DND-41 (cell line): ENCODE measurements at places on chromosomes 2 and 18.

DNA sequence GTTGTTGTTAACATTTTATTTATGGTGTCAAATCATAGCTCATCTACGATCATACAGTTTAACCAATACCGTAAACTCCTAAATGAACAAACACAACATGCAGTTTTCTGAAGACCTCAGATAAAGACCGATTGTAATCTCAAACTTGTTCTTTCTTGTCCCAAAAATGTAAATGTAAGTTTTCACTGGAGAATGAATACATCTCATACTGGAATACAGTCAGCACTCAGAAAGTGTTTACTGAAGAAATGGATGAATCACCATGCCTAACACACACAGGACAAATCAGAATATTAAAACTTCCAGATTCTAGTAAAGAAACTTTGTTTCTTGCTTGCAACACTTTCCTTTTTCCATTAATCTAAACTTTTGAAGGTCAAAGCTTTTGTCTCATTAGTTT lies 380.5 kb downstream of the DLGAP1 start:
- H3K27me3 ChIP-seq, result no peaks in the 10 kb centered on the region
- H3K27ac ChIP-seq, result no peak overlapping the region
- no peaks in the 10 kb centered on the region for H3K4me1 ChIP-seq
- no peaks in the 10 kb centered on the region for H3K36me3 ChIP-seq
- H3K4me3 ChIP-seq, result no peak overlapping the region

DNA sequence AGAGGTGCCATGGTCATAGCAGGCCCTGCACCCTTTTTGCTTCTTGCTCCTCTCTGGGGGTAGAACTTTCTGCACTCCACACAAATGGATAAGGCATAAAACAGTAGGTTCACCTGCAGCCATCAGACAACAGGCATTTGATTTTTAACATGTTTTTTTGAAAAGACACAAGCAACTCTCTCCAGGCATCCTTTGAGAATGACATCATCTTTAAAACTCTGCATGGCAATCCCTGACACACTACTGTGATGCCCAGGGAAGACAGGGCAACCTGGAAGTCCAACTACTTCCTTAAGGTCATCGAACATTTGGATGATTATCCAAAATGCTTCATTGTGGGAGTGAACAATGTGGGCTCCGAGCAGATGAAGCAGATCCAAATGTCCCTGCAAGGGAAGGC lies 82.8 kb downstream of the SKA1 start:
- H3K27me3 ChIP-seq, result peaks cover 2% of the 10 kb centered on the region
- no peak overlapping the region for H3K4me3 ChIP-seq
- no peaks in the 10 kb centered on the region for H3K36me3 ChIP-seq
- H3K4me1 ChIP-seq, result no peaks in the 10 kb centered on the region
- H3K27ac ChIP-seq, result no peak overlapping the region
- no peak for DNase-seq

DNA sequence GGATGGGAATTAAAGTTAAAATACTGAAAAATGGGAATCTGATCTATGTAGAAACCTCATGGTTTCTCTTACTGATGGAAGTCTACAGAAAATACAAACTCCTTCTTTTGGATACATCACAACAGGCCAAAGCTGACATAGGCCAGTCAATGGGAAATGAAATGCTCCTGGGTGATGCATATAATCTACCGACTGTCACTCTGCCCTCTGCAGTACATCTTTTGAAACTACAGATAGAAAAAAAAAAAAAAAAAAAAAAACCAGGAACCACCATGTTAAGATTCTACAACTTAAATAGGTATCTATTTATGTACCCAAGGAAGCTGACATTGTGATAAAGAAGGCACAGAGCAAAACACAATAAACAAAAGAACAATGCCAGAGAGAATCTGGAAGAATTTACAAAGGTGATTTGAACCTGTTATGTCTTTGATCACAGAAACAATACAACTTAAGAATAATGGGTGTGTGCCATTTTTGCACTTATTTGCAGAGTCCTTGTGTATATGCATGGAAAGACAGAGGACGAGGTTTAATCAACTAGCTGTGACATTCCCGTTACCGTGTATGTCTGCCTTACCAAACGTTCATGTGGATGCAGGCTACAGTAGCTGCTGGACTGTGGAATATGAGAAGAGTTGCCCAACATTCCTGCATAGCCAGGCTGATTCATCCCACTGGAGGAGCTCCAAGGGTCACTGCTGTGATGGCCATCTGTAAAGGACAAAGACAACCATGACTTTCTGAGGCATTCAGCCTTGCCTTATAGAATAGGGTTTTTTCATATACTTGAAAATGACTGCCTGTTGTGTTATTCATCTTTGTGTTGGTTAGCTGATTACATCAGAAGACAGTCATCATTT lies 312.7 kb downstream of the TCF4 start:
- H3K4me1 ChIP-seq, result no peaks in the 10 kb centered on the region
- no peak overlapping the region for H3K4me3 ChIP-seq
- no peaks in the 10 kb centered on the region for H3K27me3 ChIP-seq

- no peak overlapping the region for H3K27ac ChIP-seq
- no peak overlapping the region for H3K4me3 ChIP-seq
- H3K36me3 ChIP-seq, result no peaks in the 10 kb centered on the region
- DNase-seq, result no peak
- peaks cover 16% of the 10 kb centered on the region for H3K27me3 ChIP-seq
- H3K4me1 ChIP-seq, result no peaks in the 10 kb centered on the region
These were observed 184.3 kb upstream of the HNRNPA3 start for GRCh38 chr2:177028296-177028695.

DNA sequence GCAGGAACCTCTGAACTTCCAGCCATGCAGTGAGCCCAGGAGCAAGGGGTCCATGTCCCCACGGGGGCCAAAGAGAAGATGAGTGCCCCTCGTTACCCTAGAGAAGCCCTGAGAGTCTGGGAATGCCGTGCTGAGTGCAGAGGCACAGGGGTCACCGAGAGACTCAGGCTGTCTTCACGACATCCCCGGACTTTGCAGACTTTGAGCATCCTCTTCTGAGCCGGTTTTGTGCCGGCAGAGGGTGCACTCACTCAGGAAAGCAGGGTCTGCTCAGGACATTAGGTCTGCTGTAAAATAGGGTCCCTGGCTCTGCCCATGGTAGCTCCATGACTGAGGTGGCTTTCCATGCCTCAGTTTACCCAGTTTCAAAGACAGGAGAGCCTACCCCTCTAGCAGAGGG lies 71.0 kb downstream of the GALNT14 start:
- H3K27me3 ChIP-seq, result peaks cover 5% of the 10 kb centered on the region
- H3K36me3 ChIP-seq, result no peaks in the 10 kb centered on the region
- H3K4me1 ChIP-seq, result no peaks in the 10 kb centered on the region

DNA sequence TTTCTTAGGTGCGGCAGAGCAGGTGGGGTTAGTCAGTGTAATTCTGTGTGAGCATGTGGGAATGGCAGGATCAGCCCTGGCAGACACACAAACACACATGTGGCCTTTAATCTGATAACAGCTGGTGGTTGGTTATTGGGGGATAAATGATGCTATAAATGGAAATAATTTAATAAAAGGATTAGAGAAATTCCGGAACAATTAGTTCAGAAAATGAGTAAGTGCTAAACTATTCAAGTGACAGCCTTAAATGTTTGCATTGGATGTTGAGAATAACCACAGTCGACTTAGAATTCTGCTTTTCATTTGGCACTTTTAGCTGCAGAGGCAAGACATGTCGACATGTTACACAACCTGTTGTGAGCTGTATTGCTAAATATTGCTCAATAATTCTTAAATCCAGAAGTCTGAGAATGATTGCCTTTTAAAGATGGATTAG lies 7.2 kb downstream of the SMYD1 start:
- H3K4me3 ChIP-seq, result no peak overlapping the region
- no peak for DNase-seq
- no peaks in the 10 kb centered on the region for H3K36me3 ChIP-seq
- no peaks in the 10 kb centered on the region for H3K27me3 ChIP-seq
- H3K27ac ChIP-seq, result no peak overlapping the region

DNA sequence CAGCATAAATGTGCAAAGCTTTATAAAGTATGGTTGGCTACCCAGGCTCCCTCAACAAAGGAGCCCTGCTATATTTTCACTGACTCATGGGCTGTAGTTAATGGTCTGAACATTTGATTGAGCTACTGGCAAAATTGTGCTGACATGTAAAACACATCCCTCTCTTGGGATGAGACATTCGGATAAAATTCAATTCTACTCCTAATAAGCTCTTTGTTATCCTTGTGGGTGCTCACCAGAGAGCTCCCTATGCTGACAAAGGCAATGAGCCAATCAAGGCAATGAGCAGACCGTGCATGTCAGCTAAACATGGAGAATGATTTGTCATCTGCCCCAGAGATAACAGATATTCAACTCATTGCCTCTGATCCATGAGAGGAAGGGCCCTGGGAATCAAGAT lies 27.7 kb downstream of the SERPINB8 start:
- no peak overlapping the region for H3K4me3 ChIP-seq
- no peak for DNase-seq
- no peaks in the 10 kb centered on the region for H3K27me3 ChIP-seq
- H3K4me1 ChIP-seq, result peaks cover 19% of the 10 kb centered on the region
- H3K27ac ChIP-seq, result no peak overlapping the region
- H3K36me3 ChIP-seq, result no peaks in the 10 kb centered on the region; the same call in 1 of the 2 replicates

- no peak for DNase-seq
- H3K27ac ChIP-seq, result no peak overlapping the region
- no peaks in the 10 kb centered on the region for H3K4me1 ChIP-seq
- no peaks in the 10 kb centered on the region for H3K36me3 ChIP-seq
- peaks cover 1% of the 10 kb centered on the region for H3K27me3 ChIP-seq
- H3K4me3 ChIP-seq, result no peak overlapping the region
These were observed 143.6 kb downstream of the RTP5 start for GRCh38 chr2:242012956-242013764.

- DNase-seq, result no peak
- H3K4me1 ChIP-seq, result no peaks in the 10 kb centered on the region
- H3K4me3 ChIP-seq, result no peak within 1 kb of the TSS
- H3K36me3 ChIP-seq, result no peaks in the 10 kb centered on the region
- no peak within 1 kb of the TSS for H3K27ac ChIP-seq
These were observed at the start of gene AMER3 for GRCh38 chr2:130755256-130756052. Gene AMER3 (plus strand): TSS chr2:130755540. CDS start chr2:130762073, 6,533 bp downstream.

- H3K27me3 ChIP-seq, result no peaks in the 10 kb centered on the region
- H3K4me1 ChIP-seq, result no peaks in the 10 kb centered on the region
- H3K36me3 ChIP-seq, result no peaks in the 10 kb centered on the region
- no peak overlapping the region for H3K27ac ChIP-seq
- no peak overlapping the region for H3K4me3 ChIP-seq
These were observed 31.1 kb upstream of the SATB2 start for GRCh38 chr2:199488772-199489400.

DNA sequence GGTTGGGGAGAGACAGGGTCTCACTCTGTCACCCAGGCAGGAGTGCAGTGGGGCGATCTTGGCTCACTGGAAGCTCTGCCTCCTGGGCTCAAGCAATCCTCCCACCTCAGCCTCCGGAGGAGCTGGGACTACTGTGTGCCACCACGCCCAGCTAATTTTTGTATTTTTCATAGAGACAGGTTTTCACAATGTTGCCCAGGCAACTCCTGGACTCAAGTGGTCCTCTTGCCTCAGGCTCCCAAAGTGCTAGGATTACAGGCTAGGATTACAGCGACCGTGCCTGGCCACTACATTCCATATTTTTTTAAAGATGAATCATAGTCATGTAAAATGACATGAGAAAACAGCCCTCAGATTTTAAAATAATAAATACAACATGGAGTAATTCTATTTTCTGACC lies 32.3 kb downstream of the CWC22 start:
- no peaks in the 10 kb centered on the region for H3K4me1 ChIP-seq
- H3K4me3 ChIP-seq, result no peak overlapping the region
- no peaks in the 10 kb centered on the region for H3K27me3 ChIP-seq
- peaks cover 76% of the 10 kb centered on the region for H3K36me3 ChIP-seq
- no peak overlapping the region for H3K27ac ChIP-seq

- peak; percentile 90 for DNase-seq
- peak overlapping the region; percentile 93 for H3K27ac ChIP-seq
- H3K4me3 ChIP-seq, result peak overlapping the region; percentile 35; the same call in 1 of the 2 replicates
- H3K27me3 ChIP-seq, result no peaks in the 10 kb centered on the region
- H3K4me1 ChIP-seq, result peaks cover 67% of the 10 kb centered on the region
These were observed 50.3 kb downstream of the ARL4C start for GRCh38 chr2:234446404-234447076.

GRCh38 chr2:85431570-85432205 lies 13.2 kb downstream of the SH2D6 start:
- no peaks in the 10 kb centered on the region for H3K36me3 ChIP-seq
- DNase-seq, result no peak
- H3K4me1 ChIP-seq, result peaks cover 2% of the 10 kb centered on the region; the same call in 1 of the 2 replicates
- no peaks in the 10 kb centered on the region for H3K27me3 ChIP-seq
- no peak overlapping the region for H3K27ac ChIP-seq

DNA sequence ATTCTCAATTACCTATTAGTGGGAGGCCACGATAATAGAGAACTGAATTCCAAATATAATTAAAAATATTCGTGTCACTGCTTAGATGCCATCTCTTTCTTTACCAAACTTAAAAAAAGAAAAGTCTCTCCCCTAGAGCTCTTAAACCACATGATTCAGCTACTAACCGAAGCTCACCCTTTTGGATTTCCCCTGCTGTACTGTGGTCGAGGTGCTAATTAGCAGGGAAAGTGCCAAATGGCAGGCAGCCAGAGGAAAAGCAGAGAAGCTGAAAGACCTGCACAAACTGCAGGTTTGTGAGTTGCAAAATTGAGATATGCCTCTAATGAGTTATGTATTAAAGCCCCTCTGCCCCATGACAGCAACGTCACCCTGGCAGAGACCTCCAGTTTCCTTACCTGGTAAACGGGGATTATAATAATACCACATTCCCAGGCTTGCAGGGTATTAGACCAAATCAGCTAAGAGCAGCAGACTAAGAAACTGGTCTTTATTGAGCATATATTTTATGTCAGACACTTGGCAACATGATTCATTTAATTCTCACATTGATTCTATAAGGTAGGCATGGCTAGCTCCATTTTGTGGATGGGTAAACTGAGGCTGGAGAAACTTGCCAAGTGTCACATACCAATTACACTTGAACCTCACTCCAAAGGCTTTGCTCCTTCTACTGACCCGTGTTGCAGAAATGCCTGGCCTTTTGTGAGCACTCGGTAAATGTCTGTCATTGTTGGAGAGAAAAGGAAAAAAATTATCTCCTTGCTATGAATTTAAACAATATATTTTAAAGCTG lies 259.7 kb downstream of the LPIN1 start:
- peaks cover 19% of the 10 kb centered on the region for H3K4me1 ChIP-seq
- no peaks in the 10 kb centered on the region for H3K27me3 ChIP-seq
- peak overlapping the region; percentile 24; the same call in 1 of the 2 replicates for H3K4me3 ChIP-seq

DNA sequence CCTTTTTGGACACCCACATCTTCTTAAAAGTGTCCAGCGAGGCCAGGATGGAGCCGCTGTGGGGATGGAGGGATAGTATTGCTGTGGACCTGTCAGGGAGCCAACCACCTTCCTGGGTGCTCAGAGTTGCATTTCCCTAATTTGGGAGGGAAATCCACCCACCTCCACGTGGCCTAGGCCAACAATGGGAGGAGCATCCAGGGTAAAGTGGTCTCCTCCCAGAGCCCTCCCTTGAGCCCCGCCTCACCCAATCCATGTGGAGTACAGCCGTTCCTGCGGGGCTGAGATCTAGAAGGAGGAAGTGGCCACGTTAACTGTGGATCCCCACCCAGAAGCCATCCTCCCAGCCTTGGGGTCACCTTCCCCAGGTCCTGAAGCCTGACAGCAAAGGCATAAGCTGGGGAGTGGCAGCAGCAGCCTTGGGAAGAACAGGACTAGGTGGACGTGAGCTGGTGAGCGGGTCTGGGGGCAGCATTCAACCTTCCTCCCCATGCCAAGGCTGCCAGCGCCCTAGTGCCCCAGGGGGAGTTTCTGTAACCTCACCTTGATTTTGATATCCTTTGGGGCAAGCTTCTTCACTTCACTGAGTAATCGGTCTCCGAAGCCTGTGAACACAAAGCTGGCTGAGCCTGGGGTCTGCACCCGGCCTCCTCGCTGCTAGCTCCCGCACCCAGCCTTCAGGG lies 6.8 kb downstream of the ACTR1B start:
- H3K27ac ChIP-seq, result no peak overlapping the region
- peaks cover 14% of the 10 kb centered on the region for H3K4me1 ChIP-seq
- DNase-seq, result no peak
- peaks cover 71% of the 10 kb centered on the region for H3K36me3 ChIP-seq
- H3K4me3 ChIP-seq, result no peak overlapping the region
